ENCODE measurements at places on chromosomes 12 and 14. TPM values are rescaled to one million over a fixed set of nuclear protein-coding genes. Genes with fewer than 3 reads are reported as not detected.

Gene NABP2
- total RNA-seq, result 57.6 TPM

Gene NDUFA12
- 179 TPM for total RNA-seq

Gene IL31
- not detected for total RNA-seq

Gene ACSS3
- not detected for total RNA-seq

Gene KRT71
- total RNA-seq, result not detected

Gene VRTN
- not detected for total RNA-seq

Gene ASPG
- total RNA-seq, result not detected

Gene MSI1
- total RNA-seq, result not detected

Gene ADAM21
- 0.07 TPM for total RNA-seq

Gene MYO1H
- not detected for total RNA-seq

All from mammary microvascular endothelial cell (primary cell).